ENCODE measurements at places on chromosomes 6 and 20.

- DNase-seq = no peak
These were observed 104.9 kb downstream of the TFAP2C start for GRCh38 chr20:56733967-56734366.

DNA sequence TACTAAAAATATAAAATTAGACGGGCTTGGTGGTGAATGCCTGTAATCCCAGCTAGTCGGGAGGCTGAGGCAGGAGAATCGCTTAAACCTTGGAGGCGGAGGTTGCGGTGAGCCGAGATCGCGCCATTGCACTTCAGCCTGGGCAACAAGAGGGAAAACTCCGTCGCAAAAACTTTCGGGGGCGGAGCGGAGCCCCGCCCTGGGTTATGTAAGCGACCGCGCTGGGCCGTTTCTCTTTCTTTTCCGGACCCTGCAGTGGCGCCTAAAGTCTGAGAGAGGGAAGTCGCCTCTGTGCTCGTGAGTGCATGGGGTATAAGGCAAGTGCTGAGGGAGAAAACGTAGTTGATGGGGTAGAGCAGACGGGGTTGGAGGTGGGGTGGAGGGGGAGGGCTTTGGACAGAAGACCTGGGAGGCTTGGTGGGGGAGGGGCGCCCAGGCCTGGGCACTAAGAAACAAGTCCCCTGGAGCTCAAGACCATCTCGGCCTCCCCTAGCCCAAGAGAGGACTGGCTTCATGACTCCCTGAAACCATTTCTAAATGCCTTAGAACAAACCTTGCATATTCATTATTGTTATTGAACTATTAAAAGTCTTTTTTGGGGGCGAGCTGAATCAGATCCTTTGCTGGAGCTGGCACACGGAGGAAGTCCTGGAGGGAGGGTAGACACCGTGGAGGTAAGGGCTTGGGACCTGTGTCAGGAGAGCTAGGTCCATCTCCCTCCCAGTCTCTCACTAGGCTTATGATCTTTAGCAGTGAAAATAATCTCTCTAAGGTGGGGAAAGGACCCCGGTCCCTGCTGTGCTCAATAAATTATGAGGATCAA, 2.7 kb upstream of the MICA start:
- DNase-seq = peak; percentile 6

DNA sequence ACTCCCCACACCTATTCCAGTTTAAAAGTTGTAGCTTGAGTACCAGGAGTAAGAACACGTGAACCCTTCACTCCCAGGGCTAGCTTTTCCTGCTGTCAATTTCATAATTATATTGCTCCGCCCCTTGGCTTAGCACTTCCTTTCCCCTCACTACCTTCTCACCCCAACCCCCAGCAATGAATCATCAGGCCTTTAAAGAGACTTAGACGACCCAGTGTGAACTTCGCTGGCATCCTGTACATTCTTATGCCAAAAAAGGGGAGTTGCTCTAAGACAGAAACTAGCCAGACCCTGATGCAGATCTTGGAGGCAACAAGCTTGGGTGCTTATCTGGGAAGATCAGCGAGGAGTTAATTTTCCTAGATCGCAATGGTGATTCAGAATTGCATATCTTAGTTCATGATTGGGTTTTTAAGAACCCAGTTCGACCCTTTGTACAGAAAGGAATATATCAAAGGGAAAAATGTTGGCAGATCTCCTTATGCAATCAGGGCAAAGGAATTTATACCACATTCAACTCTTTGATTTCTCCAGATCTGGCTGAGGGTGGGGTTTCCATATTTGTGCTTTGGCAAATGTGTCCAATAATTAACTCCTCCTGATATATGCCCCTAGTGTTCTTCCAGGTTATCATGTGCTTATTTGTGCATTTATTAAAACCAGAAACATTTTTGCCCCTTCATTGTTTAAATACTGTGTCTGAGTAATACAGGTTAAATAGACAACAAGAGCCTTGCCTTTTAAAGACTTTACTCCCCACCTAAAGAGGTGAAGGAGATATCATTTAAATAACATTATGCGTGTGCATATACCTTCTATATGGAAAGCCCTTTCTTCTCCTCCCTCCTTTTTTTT, 8.1 kb upstream of the ATXN1 start:
- no peak for DNase-seq

- DNase-seq = no peak
These were observed 101.2 kb downstream of the SLC35B3 start for GRCh38 chr6:8334113-8334512.

- no peak for DNase-seq
These were observed 36.2 kb upstream of the CCDC167 start for GRCh38 chr6:37535759-37536490.

GRCh38 chr6:168223755-168224154, 95.8 kb downstream of the DACT2 start:
- no peak for DNase-seq

DNA sequence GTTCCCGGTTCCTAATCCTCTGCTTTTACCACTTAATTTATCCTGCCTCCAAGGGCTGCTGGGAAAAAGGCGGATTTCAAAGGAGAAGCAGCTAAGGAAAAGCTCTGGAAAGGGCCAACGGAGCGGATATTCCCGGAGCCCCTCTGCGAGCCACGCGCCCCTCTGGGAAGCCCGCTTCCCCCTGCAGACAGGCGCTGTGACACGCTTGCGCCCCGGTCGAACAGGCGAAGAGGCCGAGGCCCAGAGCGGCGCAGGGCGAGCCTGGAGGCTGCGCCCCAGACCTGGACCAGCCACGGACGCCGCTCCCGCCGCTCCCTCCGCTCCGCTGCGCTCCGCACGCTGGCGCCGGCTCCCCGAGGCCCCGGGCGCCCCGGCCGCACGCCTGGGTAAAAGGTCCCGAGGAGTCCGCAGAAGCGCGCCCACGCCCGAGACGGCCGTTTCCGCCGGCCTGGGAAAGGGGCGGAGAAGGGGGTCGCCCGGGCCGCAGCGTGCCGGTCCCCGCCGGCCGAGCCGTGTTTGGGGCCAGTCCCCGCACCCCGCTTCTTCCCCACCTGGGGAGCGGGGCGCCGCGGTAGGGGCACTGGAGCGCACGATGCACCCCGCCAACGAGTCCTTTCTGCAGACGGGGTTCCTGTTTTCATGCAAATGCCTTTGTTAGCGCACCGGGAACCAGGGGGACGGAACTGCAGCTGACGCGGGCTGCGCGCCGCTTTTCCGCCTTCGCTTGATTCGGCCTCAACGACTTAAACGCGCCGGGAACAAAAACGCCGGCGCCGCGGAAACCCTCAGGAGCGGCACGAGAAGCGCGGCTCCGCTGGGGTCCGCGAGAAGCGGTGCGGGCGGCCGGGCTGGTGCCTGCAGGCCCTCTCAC, 91.9 kb upstream of the SIRPA start:
- DNase-seq = peak; percentile 41

GRCh38 chr20:63574829-63575743, 1.0 kb upstream of the HELZ2 start:
- no peak for DNase-seq

GRCh38 chr6:96735332-96735731, 101.9 kb downstream of the GPR63 start:
- no peak for DNase-seq

DNA sequence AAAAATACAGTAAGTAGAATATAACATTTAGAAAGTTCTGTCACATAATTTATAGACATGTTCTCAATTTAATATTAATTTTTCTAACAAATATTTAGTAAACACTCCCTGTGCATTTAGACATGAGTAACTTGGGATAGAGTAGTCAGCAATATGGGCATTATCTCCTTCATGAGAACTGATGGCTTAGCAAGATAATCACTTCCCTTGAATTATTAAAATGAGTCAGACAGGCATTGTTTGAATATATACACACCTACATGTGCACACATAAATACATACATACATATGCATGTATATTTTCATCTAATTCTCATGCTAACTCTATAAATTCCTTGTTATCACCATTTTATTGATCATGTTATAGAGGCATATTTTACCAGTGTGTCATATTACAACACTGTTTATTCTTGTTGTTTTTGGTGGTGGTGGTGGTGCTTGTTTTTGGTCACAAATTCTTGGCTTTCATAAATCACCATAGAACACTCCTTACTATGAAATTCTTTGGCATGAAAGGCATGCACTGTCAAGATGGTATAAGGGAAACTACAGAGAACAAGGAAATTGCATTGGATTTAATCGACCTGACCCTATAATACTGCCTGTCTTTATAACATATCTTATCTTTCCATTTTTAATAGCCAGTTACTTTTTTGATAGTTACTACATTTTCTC, 434.5 kb upstream of the MANEA start:
- no peak for DNase-seq

- peak; percentile 43 for DNase-seq
These were observed 691 bp downstream of the ASF1A start for GRCh38 chr6:118894425-118895260.

DNA sequence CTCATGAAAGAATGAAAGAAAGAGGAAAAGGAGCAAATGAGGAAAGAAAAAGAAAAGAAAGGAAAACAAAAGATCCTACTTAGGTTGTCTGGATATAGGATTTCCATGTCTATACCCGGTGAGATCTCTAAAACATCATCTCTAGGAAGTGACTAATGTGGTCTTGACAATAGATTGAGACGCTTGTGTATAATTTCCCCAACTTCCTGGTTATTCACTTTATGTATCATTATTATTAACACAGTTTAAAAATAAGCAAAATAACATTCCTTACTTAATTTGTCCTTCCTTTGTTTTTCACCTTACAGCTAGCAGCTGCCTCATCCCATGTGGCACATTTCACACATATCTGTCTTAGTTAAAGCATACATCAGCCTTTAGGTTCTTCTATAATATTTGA, 27.0 kb downstream of the LAMA4 start:
- no peak for DNase-seq

GRCh38 chr6:81169166-81169565, 583.3 kb downstream of the TENT5A start:
- DNase-seq = no peak

GRCh38 chr6:25157183-25157582, 122.0 kb upstream of the CARMIL1 start:
- DNase-seq = no peak

GRCh38 chr6:28235912-28236452, 10.9 kb downstream of the ZSCAN9 start:
- no peak for DNase-seq

GRCh38 chr6:41549673-41550072, 3.5 kb downstream of the FOXP4 start:
- no peak for DNase-seq

- DNase-seq = no peak
These were observed 4.5 kb upstream of the TREM2 start for GRCh38 chr6:41167173-41167963.

DNA sequence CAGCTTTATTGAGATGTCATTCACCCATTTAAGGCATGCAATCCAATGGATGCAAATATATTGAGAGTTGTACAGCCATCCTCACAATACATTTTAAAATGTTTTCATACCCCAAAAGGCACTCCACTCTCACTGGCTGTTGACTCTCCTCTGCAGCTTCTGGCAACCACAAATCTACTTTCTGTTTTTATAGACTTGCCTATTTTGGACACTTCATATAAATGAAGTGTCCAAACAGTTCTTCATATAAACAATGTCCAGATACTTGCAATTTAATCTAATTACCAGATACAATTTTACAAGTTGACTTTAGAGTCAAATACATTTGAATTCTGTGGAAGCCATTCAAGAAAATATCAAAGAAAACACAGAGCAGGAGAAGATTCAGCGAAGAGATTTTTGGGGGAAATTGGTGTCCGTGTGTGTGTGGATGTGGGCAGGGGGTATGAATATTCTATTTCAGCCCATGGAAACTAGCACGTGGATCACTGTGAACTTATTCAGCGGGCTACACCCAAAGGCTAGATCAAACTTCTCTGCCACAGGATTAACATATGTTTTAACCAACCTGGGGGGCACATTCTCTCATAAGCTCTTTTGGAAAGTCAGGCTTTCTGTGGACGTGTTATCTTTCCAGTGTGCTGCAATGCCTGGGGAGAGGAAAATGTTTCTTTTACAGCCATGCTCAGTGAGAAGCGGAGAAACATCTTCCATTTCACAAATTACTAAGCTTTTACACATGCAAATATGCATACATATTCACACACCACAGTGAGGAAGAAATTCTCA, 73.9 kb downstream of the PLG start:
- no peak for DNase-seq

DNA sequence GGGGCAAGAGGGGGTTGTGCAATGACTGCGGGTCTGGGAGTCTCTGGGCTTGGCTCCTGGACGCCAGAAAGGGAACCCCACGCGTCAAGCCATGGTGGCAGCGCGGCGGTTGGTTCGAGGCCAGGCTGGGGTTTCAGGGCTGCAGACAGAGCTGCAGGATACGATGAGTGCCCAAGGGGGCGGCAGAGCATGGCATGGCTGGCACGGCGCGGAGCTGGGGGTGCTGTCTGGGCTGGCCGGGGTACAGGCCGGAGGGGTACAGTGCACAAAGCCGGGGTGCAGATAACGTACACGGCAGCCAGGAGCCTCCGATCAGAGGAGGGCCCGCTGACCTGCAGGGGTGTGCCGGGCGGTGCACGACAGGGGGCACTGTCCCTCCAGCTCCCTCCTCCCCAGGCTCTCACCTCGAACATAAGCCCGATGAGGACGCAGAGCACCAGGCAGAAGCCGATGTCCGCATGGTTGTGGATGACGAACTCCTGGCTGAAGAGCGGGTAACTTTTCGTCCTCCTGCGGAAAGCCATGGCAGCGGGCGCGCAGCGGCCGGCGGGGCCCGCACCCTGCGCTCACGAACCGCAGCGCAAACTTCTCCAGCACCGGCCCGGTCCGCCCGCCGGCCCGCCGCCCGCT, 353 bp downstream of the TRAM2 start:
- no peak for DNase-seq

DNA sequence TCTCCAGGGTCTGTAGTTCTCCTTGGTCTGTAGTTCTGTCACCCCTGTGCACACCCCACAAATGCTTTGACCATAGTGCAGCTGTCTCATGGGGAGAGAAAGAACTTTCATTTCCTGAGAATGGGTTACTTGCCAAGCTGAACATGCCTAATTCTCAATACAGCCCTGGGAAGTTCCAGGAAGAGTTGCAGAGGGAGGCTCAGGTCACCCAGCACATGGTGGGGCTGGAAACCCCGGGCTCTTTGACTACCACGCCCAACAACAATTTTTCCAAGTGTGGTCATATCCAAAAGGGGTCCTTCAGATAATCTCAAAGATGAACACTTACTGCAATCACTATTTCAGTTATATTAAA, 2.2 kb upstream of the PTPRA start:
- no peak for DNase-seq

- peak; percentile 36 for DNase-seq
These were observed 31.8 kb upstream of the DLGAP4 start for GRCh38 chr20:36274181-36274841.

DNA sequence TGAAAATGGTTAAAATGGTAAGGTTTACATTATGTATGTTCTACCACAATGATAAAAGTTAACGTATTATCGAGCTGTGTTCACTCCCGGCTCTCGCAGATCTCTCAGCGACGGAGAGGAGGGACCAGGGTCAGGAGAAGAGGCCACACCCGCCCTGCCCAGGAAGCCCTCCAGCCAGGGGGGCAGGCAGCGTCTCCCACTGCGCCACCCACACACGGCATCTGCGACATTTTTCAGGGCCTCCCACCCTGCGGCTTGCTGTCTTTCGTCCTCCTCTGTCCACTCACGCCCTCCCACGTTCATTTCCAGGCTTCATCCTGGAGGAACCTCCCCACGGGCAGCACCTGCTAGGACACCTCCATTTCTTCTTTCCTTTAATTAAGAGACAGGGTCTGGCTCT, 43.3 kb downstream of the ZBTB46 start:
- no peak for DNase-seq

GRCh38 chr6:70724524-70724923, 56.8 kb downstream of the SMAP1 start:
- no peak for DNase-seq

GRCh38 chr6:29965873-29966601, 23.7 kb downstream of the HLA-A start:
- DNase-seq = peak; percentile 58

- no peak for DNase-seq
These were observed 84.6 kb upstream of the SPTLC3 start for GRCh38 chr20:12924126-12924525.
